Amygdala (tissue), 56 donors: ENCODE measurements at places on chromosomes 2 and 18.

DNA sequence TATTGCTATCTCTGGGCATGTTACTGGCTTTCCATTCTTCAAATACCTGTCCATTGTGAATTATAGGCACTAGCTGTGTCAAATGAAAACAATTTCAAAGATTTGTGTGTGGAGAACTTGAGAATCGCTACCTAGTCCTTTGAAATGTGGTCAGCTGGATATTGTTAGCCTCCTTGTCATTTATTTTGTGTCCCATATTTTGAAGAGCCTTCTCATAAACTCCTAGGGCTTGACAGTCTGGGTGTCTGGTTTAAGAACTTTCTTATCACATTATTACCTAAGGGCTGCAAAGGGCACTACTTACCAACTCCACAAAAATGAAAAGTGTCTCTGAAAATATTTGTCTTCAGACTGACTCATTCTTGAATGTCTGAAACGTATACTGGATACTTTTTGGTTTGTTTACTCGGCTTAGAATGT, 50.2 kb downstream of the COL4A3 start:
- DNase-seq: no peak

GRCh38 chr2:166625670-166626069, 131.6 kb upstream of the SCN7A start:
- no peak for DNase-seq

GRCh38 chr18:12231040-12231882, 22.9 kb upstream of the CIDEA start:
- no peak for DNase-seq

- DNase-seq: no peak
Measured at GRCh38 chr2:178512484-178512883, 32.2 kb downstream of the PLEKHA3 start.

DNA sequence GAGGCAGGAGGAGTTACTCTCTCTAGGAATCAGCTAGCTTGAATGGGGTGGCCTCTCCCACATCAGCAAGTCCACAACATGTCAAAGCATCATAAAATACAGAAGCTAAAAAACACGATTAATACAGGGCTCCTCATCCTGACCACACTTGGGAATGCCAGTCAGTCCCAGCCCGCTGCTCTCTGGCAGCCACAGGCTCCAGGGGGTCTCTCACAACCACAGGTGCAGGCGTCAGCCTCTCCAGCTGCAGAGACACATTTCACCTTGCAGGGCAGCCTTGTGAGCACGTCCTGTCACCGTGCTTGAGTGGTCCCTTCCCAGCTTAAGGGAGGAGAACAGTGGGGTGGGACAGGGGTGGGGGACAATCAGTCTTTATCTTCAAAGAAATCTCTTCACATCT, 137.4 kb upstream of the SH3BP4 start:
- no peak for DNase-seq

GRCh38 chr18:66662632-66663031, 58.7 kb upstream of the CDH19 start:
- DNase-seq: no peak

DNA sequence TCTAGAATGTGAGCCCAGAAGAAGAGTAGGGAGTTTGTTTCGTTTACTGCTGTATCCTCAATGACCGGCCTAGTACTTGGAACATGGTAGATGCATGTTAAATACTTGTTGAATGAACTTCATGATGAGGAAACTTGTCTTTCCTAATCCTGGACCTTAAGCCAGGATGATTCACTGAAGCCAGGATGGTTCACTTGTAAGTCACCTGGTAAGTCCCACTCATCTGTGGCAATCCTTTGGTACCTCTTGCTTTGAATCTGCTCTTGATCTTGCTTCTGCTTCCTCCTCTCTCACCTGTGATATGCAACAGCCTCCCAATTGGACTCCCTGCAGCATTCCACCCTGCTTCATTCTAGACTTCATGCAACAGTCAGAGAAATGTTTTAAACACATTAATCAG, 43.6 kb downstream of the QPCT start:
- no peak for DNase-seq
